ENCODE measurements at places on chromosomes 7 and 10.

DNA sequence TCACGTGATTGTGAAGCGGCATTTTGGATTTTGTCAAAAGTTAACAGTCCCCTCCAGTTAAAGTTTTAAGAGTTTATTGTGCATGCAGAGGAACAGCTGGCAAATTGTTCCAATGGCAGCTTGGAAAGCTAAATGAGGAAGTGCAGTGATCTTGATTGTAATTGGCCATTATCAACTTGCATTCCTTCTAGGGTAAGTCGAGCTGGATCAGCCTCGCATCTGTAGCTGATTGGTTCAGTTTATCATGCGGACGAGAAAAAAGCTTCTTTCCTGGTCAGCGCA lies 566 bp downstream of the ZNF789 start:
- no peak for DNase-seq

DNA sequence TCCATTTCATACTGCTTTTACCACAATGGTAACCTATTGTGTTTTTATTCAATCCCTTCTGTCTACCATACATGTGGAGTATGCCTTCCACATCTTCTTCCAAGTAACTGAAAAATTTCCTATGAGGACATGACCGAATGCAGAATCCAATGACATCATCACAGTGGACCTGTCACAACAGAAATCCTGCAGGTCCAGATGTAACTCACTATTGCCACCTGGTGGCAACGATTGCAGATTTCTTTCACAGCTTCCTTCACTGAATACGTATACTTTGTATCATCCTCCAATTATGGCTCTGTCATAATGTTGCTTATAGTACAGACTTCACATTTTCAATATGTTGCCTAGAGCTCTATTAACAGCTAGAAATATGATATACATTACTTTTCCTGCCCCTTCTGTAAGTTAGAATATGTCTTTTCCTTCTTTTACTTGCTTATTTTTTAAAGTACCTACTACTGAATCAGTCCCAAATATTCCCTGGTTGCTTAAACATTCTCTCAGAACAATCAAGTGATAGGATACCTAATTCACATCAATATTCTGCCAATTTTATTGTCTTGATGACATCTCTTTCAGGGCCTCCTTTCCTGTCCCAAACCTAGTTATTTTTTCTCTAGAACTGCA lies 45.4 kb downstream of the SLC13A1 start:
- no peak for DNase-seq

- no peak for DNase-seq
Measured at GRCh38 chr7:28509251-28510025, 97.1 kb downstream of the CREB5 start.

DNA sequence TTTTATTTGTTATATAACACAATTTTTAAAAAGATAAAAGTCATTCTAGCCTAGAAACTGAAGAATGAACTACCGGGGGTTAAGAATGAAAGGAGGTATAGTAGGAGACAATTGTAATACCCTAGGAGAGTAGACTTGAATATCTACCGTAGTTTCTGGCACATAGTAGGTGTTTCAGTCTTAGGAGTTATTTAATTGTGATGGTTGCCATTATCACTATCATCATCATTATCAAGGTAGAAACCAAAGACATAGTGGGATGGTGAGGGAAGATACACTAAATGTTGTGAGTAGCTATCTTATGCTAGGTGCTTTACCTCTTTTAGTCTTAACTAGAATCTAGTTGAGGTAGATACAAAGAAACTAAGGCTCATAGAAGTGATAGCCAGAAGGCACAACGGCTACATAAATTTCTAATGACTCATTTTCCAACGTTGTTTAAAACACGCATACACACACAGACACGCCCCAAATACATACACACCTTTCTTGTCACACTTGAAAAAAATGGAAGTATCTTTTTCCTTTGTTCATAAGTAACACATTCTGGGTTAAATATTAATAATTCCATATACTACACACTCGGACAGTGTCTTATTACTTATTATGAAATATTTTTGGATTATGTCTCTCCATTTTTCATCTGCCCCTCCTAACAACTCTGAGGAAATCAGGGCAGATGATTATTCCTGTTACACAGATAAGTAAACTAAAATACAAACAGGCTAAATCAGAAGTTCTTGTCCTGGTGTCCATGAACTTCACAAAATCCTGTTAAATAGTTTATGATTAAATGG lies 2.0 kb upstream of the ANLN start:
- no peak for DNase-seq

GRCh38 chr7:47932016-47932415 lies 16.2 kb downstream of the PKD1L1 start:
- DNase-seq: no peak

- DNase-seq: no peak
Measured at GRCh38 chr7:25861601-25862260, 290.3 kb upstream of the NFE2L3 start.

- no peak for DNase-seq
Measured at GRCh38 chr10:62047960-62048383, 146.5 kb downstream of the ARID5B start.

DNA sequence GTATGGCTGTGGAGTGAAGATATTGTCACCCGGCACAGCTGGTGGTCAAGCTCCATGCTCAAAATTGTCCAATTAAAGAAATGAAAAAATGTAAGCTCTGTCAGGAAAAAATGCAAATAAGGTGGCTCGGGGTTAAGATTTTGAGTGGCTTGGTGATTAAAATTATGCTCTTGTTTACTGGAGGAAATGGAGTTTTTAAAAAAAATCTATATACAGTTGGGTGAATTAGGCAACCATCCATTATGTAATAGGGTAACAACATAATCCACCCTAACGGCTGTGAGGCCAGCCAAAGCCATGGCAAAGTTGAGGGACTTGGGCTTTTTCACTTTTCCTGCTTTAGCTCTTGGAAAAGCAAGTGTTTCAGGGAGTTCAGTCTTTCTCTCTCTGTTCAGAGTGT lies 260.8 kb upstream of the HABP2 start:
- no peak for DNase-seq

- no peak for DNase-seq
Measured at GRCh38 chr7:98394377-98394836, 6.5 kb downstream of the BAIAP2L1 start.

DNA sequence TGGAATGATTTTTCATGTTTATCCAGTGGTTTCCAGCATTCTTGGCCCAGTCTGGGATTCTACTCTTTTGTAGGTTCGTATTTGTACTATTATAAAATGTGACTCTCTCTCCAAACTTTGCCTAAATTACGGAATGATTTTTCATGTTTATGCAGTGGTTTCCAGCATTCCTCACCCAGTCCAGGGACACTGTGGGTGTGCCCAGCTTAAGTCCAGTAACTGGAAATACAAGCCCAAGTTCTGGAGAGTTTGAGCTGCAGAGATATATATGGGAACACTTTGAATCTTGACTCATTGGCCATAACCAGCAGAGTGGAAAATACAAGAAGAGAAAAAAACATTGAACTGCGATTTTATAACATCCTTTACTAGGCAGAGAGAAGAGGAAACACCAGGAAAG lies 5.9 kb upstream of the MAGI2 start:
- DNase-seq: no peak

GRCh38 chr7:95545007-95545615 lies 51.2 kb downstream of the PDK4 start:
- no peak for DNase-seq

DNA sequence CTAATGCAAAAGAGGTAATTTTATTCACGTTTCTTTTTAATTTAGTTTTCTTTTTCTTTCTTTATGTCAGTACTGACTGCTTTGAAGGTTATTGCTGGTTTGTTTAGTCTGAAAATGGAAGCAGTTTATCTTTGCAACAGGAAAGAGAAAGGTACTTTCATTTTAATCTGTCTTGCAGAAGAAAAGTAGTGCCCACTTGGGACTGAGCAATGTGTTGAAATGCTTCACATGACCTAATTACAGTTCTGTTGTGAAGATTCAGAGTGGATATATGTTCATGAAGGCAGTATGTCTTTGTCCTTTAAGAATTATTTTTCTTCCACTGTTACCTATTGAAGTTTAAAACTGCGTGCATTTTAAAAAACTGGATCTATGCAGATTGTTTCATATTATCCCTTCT lies 80.1 kb downstream of the ANKIB1 start:
- no peak for DNase-seq

DNA sequence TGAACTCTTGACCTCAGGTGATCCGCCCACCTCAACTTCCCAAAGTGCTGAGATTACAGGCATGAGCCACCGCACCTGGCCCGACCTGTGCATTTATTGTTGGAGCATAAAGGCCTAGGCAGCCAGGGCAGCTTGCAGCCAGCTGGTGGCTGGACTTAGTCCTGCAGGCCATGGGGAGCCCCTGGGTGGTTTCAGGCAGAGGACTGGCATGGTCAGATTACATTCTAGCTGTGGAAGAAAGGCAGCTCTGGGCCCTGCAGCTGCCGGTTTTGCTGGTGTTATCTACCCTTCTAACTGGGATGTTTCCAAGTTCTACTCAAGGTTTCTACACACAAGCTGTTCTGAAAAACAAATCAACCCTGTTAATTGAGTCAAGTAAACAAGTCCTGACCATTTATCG lies 22.7 kb upstream of the MKRN1 start:
- DNase-seq: no peak

DNA sequence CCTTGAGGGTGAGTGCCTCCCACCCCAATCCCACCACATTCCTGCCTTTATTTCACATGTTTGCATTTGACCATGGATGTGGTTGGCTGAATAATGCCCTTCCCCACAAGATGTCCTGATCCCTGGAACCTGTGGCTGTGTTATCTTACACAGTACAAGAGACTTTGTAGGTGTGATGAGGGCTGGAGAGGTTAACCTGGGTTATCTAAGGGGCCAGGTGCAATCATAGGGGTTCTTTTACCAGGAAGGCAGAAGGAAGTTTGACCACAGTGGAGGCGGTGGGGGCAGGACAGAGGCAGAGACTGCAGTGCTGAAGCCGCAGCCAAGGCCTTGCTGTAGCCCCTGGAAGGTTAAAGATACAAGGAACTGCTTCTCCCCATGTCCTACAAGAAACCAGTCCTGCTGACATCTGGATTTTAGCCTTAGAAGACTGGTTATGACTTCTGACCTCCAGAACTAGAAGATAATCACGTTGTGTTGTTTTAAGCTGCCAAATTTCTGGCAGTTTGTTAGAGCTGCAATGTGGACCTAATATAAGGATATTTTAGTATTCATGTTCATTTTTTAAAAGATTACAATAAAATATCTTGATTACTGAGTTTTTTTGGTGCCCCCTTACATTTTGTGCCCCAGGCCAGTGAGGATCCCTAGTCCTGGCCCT lies 136.6 kb downstream of the ARHGAP22 start:
- DNase-seq: no peak

- no peak for DNase-seq
Measured at GRCh38 chr7:116632384-116632783, 39.6 kb upstream of the MET start.

- no peak for DNase-seq
Measured at GRCh38 chr7:12607134-12607533, 36.6 kb downstream of the SCIN start.

DNA sequence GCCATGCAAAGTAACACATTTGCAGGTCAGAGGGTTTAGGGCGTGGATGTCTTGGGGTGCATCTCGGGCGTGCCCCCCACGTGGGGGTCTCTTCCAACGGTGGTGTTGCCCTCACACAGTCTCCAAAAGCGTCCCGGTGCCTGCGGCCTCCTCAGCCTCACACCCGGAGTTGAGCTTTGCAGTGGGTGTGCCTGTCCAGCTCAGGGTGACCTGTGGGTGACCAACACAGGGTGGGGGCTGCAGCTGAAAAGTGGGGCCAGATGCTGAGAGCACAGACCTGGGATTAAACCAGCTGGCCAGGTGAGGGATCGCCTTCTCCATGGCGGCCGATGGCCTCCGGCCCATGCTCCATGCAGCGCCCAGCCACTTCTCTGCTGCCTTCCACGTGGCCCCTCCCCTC lies 63.1 kb downstream of the PWWP2B start:
- no peak for DNase-seq

DNA sequence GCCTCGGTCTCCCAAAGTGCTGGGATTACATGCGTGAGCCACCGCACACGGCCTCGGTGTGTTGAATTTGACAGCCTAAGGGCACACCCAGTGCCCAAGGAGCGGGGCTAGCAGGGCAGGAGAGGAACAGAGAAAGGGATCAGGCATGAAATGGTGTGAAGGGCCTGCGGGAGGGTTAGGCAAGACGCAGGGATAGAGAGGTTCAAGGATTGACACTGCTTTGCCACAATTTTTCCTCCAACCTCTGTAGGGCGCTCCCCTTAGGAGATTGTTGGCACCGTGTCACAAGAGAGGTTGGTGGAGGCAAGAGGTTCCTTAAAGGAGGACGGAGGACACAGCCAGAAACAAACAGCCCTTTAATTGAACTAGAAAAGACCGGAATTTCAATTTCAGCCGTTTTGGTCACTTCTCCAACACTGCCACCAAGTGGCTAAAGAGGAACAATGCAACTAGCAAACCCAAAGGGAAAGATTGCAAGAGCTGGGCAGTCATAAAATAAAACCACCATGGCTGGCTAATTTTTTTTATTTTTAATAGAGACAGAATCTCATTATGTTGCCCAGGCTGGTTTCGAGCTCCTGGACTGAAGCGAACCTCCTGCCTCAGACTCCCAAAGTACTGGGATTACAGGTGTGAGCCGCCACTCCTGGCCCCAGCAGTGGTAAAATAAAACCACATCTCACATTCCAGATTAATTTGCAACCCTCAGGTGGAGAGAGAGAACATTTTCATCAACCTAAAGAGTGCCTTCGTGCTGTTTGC lies 6.9 kb upstream of the CREB3L2 start:
- no peak for DNase-seq

- no peak for DNase-seq
Measured at GRCh38 chr7:36967387-36967786, 243.1 kb upstream of the AOAH start.

- DNase-seq: no peak
Measured at GRCh38 chr10:72808001-72808400, 85.5 kb upstream of the OIT3 start.

GRCh38 chr7:132915647-132916046 lies 166.2 kb downstream of the CHCHD3 start:
- no peak for DNase-seq

- DNase-seq: no peak
Measured at GRCh38 chr7:81268551-81268950, 349.7 kb upstream of the SEMA3C start.

DNA sequence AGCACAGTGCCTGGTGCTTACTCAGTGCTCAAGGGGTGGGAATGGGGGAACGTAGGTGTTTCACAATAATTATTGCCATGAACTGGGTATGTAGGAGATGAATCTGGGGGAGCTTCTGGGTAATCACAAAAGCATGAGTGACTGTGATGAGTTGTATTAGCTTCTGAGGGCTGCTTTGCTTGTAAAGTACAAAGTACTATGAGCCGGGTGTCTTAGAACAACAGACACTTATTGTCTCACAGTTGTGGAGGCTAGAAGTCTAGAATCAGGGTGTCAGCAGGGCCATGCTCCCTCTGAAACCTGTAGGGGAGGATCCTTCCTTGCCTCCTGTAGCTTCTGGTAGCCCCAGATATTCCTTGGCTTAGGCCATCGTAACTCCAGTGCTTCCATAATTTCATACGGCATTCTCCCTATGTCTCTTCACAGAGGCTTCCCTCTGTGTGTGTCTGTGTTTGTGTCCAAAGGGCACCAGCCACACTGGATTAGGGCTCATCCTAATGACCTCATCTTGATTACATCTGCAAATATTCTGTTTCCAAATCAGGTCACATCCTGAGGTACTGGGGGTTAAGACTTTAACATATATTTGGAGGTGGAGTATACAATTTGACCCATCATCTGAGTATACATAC lies 84.8 kb upstream of the AGBL3 start:
- DNase-seq: no peak

Data from stimulated activated CD8-positive, alpha-beta memory T cell treated with anti-CD3 and anti-CD28 coated beads, Interleukin-7, amount 100 ng/mL, for 1 hour (primary cell).